Progenitor cell of endocrine pancreas (in vitro differentiated cells): ENCODE measurements at places on chromosomes 11 and 22.
A peak's percentile ranks its signal among the peaks of the same experiment; 100 is the strongest.

GRCh38 chr22:30511109-30511508 lies 5.6 kb upstream of the SEC14L4 start:
- no peak for DNase-seq

DNA sequence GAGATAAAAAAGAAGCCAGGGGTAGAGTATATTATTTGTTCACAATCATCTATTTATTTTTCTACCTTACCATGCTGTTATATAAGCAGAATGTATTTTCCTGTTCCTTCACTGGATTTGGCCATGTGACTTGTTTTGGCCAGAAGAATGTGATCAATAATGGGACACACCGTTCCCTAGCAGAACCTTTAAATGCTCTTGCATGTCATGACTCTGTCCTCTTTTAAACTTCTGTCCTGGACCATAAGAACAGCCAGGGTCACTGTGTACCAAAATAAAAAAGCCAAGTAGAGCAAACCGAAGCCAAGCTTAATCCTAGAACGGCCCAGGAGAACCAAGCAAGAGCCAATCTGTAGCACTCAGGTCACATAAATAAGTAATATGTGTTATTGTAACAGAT lies 1682.4 kb downstream of the LRRC4C start:
- no peak for DNase-seq

- no peak for DNase-seq
These were observed 64.6 kb downstream of the ST3GAL4 start for GRCh38 chr11:126419801-126420697.

- DNase-seq = no peak
These were observed 4.8 kb downstream of the SLC35E4 start for GRCh38 chr22:30640361-30640760.

DNA sequence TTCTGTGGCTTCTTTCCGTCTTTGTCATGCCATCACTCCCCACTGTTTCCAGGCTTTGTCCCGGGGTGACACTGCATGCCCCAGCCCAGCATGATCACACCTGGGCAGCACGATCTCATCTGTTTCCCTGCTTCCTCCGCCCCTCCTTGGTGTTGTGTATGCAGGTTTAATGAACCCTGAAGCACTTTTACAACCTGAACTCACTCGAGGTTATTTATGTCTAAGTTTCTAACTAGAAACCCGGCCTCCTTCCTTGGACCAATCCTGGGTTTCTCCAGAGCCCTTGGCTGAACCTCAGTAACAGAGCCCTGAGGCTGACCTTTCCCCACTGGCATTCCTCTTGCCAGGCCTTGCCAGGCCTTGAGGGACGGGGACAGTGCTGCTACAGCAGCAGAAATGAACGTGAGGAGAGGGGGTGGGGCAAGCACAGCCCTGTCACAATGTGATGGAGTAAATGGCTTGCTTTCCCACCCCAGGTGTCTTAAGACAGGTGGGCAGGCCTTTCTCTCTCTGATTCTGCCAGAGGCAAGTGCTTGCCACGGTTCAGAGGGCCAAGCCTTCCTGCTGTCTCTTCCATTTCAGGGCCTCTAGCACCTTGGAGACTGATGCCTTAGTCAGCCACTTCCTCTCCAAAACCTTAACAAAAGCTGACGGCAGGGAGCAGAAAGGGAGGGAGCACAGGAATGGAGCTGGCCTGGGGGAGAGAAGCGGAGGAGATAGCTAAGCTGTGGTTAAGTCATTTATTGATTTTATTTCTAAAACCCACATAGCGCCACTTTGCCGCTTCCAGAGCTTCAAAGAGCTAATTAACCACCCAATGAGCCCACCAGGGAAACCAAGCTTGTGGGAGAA lies 3.1 kb upstream of the PYGM start:
- no peak for DNase-seq

GRCh38 chr11:100876815-100877520 lies 189.9 kb downstream of the ARHGAP42 start:
- no peak for DNase-seq

GRCh38 chr22:27134315-27134701 lies 476.9 kb downstream of the MIAT start:
- no peak for DNase-seq

GRCh38 chr11:120306519-120307242 lies 18.4 kb upstream of the TLCD5 start:
- no peak for DNase-seq

DNA sequence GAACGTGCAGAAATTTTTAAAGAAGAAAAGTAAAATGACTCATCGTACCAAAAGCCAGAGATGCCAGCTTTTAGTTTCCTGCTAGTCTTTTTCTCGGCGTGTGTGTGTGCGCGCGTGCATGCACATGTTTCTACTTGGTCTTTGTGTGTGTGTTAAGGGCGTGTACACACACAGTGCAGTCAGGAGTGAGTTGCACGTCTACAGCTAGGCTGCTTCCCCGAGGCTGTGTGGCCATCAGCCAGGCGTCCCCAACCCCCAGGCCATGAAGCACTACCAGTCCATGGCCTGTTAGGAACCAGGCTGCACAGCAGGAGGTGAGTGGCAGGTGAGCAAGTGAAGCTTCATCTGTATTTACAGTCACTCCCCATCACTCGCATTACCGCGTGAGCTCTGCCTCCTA lies 36.4 kb downstream of the KCNQ1 start:
- DNase-seq = no peak

- peak; percentile 55 for DNase-seq
These were observed 115.9 kb downstream of the CEP164 start for GRCh38 chr11:117443266-117444186.

DNA sequence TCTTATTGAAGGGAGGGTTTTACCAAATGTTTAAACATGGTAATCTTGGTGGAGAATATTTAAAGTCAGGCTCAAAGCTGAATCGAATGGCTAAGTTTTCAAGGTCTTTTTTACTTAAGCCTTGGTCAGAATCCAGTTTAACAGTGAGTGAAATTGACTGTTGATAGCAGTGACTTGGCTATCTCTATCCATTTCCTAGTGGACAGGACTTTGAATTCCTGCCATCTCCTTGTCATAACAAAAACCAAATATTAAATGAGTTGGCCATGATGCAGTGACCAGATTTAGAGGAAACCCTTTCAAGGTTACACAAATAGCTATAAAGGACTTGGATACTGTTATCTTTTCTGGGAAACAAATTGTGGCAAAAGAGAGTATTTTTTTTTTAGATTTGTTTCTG lies 92.0 kb downstream of the JRKL start:
- no peak for DNase-seq

GRCh38 chr11:13962562-13963168 lies at the start of gene SPON1:
TSS of gene SPON1 (plus strand) at chr11:13962723. CDS start at chr11:13962905, 182 bp downstream.
- peak; percentile 58 for DNase-seq

GRCh38 chr11:123577081-123577598 lies 77.3 kb downstream of the SCN3B start:
- DNase-seq = peak; percentile 81

DNA sequence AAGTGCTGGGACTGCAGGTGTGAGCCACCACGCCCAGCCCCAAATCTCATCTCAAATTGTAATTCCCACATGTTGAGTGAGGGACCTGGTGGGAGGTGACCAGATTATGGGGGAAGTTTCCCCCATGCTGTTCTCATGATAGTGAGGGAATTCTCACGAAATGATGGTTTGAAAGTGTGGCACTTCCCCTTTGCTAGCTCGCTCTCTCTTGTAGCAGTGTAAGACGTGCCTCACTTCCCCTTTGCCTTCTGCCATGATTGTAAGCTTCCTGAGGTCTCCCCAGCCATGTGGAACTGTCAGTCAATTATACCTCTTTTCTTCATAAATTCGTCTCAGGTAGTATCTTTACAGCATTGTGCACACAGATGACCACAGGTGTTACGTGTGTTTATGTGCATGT lies 357.8 kb downstream of the CADM1 start:
- no peak for DNase-seq

- DNase-seq = no peak
These were observed 60.4 kb downstream of the MCHR1 start for GRCh38 chr22:40739721-40740120.

DNA sequence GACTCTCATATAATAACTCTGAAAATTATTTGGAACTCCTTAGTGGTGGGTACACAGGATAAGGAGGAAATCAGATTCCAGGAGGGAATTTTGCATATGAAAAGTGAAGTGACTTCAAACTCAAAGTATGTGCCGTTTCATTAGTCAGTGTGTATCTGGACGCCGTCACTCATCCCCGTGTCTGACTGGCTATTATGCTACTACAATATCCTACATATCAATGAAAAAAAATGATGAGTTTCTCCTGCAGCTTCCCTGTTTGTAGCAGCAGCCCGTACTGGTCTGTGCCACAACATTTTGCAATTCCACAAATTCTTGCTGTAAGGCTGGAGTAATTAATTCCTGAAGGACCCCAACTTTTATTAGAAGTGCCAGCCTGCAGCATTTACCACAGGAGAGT lies 16.5 kb downstream of the WT1 start:
- no peak for DNase-seq

GRCh38 chr11:8286886-8287285 lies 23.2 kb upstream of the LMO1 start:
- DNase-seq = no peak

DNA sequence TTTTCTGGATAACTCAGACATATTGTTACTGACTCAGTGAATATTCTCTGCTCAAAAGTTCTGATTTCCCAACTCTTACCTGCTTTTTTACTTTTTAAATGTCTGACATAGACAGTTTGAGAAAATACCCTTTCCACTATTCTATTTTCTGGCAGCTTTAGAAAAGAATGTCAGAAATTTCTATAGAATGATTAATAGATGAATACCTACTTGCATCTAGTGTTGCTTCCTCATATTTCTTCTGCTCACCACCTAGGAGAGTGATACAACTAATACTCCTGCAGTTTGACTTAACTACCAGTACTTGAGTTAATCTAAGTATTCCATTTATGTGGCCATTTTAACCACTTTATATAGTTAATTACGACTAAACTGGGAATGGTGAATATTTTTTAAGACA lies 55.2 kb downstream of the KDM2A start:
- no peak for DNase-seq

- DNase-seq = no peak
These were observed 38.7 kb upstream of the CTTN start for GRCh38 chr11:70359451-70360205.

- DNase-seq = no peak
These were observed 7.3 kb upstream of the MCAM start for GRCh38 chr11:119324189-119324588.

DNA sequence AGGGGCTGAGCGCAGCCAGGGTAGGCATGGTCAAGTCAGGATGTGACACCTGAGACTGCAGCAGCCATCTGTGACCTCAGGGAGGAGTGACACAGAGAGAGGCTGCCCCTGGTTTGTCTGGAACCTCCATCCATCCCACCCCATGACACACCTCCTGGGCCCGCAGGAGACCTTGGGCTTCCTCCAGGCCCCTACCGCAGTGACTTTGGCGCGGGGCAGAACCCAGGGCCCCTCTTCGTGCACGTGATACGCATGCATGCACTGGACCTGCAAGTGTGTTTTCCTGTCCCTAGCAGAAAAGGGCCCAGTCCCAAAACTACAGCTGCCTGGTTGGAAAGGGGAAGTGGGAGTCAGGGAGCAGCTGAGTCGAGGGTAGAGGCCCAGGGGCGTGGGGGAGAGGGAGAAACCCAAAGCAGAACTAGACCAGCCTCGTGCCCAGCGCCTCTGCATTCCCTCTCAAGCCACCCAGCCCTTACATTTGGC lies 7.9 kb upstream of the CYTH4 start:
- no peak for DNase-seq

GRCh38 chr11:17267576-17267975 lies 9.0 kb upstream of the NUCB2 start:
- no peak for DNase-seq

GRCh38 chr11:2293531-2293971 lies 8.2 kb downstream of the C11orf21 start:
- DNase-seq = no peak

DNA sequence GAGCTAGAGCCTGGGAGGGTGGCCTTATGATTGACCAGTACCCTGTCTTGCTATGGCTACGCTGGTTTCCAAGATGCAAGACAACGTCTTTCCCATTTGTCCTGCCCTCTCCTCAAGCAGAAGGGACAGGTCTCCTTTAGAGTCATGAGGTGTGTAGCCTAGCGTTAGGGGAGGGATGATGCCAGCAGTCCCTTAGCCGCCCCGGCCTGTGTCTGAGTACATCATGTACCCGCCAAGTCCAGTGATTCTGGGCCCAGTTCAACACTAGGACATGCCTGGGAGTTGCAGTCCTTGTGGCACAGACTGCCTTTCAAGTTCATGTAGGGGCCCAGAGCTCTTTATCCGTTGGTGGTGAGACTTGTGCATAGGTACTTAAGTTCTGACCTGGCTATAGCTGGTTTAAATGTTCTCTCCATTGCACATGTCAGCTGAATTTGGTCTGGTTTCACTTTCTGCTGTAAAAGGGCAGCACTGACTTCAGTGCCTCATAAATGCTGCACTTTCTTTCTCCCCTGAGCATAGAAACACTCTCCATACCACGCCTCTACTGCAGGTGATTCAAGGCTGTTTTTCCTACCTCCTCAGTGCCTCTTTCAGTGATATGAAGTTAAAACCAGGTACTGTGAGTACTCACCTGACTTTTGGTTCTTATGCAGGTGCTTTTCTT lies 151.1 kb downstream of the METTL15 start:
- DNase-seq = no peak

- DNase-seq = no peak
These were observed 21.8 kb downstream of the DCUN1D5 start for GRCh38 chr11:103070142-103070541.

- DNase-seq = no peak
These were observed 1.0 kb upstream of the NPAS4 start for GRCh38 chr11:66419825-66420224.

DNA sequence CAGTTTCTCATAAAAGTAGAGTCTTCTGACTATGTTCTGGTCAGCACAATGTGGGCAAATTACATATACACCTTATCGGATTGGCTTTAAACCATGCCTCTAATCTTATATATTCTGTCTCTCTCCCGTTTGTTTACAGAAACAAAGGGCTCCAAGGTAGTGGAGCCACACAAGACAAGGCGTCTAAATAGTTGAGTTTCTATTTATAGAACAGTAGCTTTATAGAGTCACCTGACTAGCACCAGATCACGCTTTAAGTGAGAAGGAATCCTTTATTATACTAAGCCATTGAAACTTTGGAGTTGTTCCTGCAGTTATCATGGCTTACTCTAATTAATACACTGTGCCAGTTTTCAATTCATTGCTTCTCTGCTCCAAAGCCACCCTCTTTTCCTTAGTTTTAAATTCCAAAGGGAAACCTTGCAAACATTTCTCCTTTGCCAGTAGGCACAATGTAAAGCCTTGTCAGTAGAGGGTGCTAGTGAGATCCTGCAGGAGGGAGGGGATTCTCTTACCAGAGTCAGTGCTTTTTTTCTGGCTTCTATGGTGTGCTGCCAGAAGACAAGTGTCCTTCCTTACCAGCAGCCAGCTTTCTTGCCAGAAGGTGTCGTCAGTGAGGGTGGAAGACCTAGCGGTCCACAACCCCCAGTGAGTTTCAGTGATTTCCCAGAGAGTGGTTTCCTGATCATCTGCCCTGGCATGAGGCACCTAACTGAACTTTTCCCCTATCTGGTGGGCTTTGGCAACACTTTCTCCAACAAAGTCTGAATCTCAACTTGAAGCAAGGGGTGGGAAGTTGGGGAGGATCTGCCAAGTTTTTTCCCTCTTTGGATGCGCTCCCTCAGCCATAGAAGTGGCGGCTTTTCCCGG lies 71.7 kb downstream of the RAB38 start:
- DNase-seq = no peak
